Stimulated activated CD4-positive, alpha-beta T cell treated with anti-CD3 and anti-CD28 coated beads, Interleukin-2, amount 100 ng/mL, for 48 hours (primary cell): ENCODE measurements at places on chromosomes 1 and 21.

- no peak for DNase-seq
Observed at GRCh38 chr1:234515821-234516241, 36.9 kb upstream of the TARBP1 start.

- DNase-seq: no peak
Observed at GRCh38 chr1:70222716-70223235, 1.6 kb downstream of the SRSF11 start.

DNA sequence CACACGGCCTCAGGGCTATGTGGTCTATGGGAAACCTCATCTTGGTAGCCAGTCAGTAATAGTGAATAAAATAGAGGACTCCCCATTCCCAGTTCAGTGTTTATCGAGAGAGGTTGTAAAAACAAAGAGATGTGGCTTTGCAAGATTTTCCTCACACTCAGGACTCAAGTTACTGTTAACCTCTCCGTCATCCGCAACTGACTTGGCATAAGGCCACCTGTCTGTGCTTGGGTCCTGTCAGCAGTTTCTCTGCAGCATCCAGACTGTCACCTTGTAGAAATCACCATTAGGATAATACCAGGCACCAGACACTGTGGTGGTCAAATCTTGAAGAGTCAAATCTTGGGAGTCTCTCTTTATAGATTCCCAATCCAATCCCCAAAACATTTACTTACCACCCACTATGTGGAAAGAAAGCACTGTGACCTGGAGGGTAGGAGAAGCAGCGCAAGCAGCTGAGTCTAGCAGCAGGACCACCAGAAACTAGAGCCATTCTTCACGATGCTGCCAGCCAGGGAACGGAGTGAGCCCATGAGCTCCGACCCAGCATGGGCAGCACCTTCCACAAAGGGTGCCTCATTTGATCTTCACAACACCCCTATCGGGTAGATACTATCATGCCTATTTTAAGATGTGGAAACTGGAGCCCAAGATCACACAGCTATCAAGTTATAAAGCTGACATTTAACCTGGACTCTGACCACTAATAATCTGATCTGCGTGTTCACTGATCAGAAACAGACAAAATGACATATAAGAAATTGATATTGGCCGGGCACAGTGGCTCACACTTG, 5.6 kb upstream of the GPR25 start:
- no peak for DNase-seq

GRCh38 chr1:115073298-115074087, 15.8 kb downstream of the TSPAN2 start:
- DNase-seq: no peak

GRCh38 chr1:218031901-218032300, 253.2 kb upstream of the RRP15 start:
- no peak for DNase-seq

- no peak for DNase-seq
Observed at GRCh38 chr21:42622284-42622683, 31.1 kb upstream of the PDE9A start.

DNA sequence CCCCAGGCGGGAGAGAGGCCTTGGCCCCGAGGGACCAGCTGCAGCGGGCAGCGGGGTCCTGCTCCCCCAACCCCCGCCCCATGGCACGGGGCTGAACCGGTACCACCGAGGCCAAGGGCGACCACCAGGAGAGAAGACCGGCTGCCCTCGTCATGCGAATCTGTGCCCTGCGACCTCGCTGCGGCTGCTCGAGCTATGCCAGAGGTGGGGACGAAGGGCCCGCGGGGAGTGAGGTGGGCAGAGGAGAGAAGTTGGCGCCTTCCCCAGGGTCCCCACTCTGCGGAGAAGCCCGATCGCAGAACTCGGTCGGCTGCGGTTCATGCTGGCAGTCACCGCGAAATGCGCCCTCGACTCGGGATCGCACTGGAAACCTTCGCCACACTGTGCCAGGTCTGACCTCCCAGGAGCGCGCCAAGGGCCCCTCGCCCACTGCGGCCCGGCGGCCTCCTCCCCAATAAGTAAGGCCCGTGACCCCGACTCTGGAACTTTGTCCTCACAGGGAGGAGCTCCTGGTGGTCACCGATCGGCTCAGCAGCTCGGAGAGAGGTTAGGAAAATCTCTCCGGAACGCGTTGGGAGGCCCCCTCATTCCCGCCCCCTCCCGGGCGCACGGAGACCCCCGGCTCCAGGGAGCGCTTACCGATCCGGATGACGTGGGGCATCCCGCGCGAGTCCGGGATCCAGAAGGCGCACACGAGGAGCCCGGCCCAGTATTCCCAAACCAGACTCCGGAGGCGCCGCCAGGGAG, 787 bp downstream of the GRIK3 start:
- no peak for DNase-seq

DNA sequence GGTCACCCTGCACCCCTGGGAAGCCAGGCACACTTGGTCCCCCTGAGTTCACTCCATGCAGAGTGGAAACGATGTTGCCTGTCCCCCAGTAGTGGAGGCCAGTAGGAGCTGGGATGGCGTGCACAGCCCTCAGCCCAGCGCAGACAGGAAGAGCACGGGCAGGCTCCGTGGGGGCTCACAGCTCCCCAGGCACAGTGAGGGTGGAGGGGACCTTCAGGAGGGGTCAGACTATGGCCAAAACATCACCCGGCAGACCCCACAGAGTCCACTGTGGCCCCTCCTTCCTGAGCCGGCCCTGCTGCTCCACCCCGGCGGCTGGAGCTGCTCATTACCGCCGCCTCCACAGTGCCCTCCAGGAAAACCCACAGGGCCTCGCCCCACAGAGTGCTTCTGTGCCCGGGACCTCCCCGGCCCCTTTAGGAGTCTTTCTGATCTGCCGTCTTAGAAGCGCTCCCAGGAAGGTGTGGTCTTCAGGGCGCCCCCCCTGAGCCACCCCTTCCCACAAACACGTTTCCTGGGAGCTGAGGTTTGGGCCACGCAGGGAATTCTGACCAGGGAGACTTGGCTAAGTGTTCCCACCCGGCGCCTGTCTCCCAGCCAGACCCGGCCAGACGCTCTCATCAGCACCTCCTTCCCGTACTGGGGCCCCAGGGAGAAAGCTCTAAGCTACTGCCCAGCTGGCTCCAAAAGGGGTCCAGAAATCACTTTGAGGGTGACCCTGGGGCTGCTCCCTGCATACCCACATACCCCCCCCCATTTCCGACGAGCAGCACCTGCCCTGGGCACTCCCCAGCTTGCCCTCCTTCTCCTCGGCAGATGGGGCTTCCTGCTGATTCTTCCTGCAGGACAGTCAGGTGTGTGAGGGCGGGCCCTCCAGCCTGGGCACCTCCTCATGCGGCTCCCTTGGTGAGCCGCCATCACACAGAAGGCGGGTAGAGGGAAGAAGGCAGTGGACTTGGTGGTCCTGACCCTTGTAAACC, 38.8 kb downstream of the RIPK4 start:
- DNase-seq: no peak

DNA sequence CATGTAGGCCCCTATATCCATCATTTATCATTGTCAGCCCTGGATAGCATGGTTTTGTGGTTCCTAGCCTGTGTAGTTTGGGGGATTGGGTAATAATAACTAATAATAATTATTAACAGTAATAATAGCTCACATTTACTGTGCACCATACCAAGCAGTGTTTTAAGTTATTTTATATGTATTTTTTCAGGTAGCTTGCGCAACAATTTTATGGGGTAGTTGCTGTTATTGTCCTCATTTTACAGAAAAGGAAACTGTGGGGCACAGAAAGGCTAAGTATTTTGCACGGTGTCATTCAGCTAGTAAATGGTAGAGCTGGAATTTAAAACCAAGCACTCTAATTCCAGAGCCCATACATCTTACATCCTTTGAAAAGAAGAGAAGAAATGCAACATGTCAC, 179.8 kb downstream of the HS2ST1 start:
- no peak for DNase-seq

DNA sequence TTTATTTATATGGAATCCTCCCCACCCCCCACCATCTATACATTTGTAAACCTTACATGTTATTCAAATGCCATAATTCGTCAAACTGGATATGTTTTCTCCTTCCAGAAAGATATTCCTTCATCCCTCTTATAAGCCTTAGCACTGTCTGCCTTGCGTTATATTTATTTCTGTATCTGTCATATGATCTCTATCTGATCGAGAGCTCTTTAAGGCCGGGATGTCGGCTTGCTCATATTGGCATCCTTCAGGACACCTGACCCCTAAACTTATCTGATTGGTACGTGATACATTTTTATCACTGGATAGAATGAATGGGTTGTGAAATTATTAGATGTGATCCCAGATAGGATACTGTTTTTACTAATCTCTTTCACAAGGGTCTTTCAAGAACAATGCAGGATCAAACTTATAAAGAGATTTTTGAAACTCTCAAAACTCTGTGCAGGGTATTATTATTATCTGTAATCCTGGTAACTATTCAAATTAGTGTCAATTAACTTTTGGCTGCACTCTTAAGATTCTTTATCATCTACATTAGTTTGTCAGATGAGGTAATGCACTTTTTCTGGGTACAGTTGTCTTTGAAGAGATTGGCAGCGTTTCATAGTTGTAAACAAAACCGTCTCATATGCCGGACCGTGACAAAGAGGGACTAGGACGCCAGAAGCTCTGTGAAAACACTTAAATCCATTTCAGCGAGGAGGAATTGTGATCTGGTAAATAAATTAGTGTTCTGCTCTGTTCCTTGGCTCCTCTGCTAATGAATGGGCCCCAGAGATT, 152.0 kb downstream of the KIF26B start:
- no peak for DNase-seq

DNA sequence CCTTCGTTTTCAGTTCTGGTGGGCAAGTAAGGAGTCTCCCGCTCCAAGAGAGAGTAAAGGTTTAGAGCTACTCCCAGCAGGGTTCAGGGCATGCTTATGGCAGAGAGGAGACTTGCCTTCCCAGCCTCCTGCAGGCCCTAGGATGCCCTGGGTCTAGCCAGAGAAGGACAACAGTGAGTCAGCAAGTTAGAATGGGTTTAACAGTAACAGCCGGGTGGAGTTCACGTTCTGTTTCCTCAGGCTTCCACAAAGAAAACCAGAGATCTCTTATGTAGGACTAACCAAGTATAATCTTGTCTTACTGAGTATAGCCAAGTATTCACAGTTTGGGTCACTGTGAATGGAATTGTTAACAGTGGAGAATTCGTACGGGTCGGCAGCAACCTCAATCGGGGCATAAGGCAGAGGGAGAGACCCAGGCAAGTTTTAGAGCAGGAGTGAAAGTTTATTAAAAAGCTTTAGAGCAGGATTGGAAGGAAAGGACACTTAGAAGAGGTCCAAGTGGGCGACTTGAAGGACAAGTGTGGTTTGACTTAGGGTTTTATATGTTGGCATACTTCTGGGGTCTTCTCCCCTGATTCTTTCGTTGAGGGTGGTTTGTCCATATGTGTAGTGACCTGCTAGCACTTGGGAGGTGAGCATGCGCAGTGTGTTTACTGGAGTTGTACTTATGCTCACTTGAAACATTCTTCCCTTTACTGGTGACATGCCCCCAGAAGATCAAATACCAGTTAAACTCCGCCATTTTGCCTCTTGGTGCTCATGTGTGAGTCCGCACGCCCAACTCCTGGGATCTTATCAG, 4.5 kb downstream of the OVAAL start:
- DNase-seq: no peak

GRCh38 chr1:221394011-221394544, 347.8 kb downstream of the DUSP10 start:
- no peak for DNase-seq

DNA sequence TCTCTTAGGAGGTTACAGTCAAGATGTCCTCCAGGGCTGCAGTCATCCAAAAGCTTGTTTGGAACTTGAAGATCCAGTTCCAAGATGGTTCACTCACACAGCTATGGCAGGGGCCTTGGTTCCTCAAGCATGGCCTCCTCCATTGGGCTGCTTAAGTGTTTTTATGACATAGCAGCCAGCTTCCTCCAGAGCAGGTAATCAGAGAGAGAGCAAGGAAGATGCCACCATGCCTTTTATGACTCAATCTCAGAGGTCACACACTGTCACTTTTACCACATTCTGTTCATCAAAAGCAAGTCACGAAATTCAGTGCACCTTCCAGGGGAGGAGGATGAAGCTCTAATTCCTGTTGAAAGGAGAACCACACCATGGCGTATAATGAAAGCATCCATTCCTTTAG, 17.1 kb downstream of the ELAPOR1 start:
- no peak for DNase-seq
